ENCODE measurements at places on chromosomes 2 and 18.

GRCh38 chr2:108189316-108189715 is 50.5 kb upstream of the SULT1C3 start:
- no peak for DNase-seq

- DNase-seq, result no peak
Measured at GRCh38 chr2:222912117-222912516, 51.3 kb downstream of the ACSL3 start.

DNA sequence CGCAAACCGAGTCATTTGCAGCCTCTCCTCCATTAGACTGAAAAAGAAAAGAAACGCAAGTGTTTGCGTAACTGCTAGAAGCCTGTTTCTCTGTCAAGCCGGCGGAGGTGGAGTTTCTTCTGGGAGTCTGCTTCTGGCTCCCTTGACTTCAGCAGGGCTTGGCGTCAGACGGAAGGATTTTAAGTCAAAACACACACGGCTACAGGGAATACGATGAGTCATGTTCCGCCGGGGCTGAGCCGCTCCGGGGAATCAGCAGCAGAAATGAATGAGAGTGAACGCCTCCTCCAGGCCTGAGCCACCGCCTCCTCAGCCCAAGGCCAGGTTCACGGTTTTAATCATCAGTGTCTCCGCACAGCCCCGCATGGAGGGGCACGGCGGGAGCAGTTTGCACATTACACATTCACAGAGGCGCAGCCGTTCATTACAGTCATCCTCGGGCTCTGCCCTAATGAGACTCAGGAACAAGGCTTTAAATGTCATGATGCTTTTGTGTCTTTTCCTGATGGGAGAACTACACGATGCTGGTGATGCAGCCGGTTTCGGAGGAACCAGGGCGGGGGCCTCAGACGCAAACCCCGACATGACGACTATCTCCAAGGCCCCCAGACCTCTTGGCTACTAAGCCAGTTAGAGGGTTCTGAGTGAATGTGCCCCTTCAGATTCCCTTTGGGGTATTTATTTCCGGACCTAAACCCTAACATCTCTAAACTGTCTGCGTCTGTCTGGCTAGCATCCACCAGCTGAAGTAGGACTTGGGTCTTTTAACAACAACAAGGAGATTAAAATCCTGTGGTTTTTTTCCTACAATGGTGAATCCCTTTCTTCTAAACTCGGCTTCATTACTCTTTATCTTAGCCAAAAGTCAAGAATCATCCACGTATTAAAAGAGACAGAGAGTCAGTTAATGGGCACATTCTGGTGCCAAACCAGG is 11.1 kb upstream of the SCG2 start:
- peak; percentile 30 for DNase-seq

DNA sequence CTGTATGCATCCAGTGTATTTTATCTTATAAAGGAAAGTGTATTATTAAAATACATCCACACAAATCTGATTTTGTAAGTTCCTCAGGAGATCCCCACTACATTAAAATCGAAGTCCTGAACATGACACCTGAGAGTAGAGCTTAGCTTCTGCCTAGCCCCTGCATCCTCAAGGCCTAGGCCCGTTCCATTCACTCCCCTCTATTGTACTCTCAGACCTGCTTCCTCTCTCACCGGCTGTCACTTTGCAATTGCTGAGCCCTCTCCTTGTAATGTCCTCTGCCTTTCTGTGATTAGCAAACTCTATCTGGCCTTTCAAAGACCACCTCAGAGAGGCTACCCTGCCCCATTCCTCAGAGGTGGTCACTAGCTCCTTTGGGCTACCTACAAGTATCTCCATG is 160.8 kb downstream of the FTCDNL1 start:
- DNase-seq, result no peak

DNA sequence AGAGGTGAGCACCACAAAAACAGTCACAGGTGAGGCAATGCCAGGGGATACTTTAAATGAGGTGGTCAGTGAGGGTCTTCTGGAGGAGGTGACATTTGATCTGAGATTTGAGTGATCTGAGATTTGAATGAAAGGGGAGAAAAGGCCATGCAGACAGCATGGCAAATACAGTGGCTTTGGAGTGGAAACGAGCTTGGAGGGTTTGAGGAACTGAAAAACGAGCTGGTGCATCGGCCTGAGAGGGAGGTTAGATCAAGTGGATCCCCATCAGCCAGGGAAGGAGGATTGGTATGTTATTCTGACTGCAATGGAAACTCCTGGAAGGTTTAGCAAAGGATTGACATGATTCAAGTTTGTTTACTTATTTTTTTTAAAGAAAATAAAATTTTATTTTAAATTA is 245.1 kb downstream of the KCNS3 start:
- no peak for DNase-seq

Data from cerebellar nuclear complex (tissue), 1 donor.